ENCODE measurements at places on chromosomes 3 and 15.
A peak's percentile ranks its signal among the peaks of the same experiment; 100 is the strongest.

DNA sequence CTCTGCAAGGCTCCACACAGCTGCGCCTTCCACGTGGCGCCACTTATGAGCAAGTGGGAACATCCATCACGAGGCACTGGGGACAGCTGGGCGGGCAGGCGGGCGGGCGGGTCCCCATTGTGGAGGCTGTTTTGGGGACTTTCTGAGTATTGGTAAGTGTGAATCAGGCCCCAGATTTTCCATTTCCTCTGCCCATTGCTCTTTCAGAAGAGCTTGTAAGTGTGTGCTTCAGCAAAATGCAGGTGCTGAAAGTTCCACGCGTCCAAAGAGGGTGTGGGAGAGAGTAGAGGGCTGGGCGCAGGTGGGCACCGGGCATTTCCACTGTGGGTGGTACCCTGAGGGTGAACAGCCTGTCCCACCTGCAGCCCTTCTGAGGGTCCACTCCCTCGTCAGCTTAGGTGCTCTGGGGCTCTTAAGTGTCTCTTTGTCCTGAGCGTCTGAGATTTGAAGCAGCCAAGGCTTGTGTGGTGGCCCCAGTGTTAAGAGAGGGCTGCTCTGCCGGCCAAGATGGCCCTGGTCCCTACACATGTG is 177.1 kb downstream of the RPLP1 start:
- DNase-seq: no peak

DNA sequence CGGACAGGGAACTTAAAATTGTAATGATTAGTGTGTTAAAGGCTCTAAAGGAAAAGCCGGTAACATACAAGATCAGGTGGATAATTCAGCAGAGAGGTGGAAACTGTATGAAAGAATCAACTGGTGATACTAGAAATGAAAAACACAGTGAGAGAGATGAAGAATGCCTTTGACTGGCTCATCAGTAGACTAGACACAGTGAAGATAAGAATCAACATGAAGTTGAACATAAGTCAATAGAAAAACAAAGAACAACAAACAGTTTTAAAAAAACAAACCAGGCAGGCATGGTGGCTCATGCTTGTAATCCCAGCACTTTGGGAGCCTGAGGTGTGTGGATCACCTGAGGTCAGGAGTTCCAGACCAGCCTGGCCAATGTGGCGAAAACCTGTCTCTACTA is 82.1 kb downstream of the KLF13 start:
- no peak for DNase-seq

DNA sequence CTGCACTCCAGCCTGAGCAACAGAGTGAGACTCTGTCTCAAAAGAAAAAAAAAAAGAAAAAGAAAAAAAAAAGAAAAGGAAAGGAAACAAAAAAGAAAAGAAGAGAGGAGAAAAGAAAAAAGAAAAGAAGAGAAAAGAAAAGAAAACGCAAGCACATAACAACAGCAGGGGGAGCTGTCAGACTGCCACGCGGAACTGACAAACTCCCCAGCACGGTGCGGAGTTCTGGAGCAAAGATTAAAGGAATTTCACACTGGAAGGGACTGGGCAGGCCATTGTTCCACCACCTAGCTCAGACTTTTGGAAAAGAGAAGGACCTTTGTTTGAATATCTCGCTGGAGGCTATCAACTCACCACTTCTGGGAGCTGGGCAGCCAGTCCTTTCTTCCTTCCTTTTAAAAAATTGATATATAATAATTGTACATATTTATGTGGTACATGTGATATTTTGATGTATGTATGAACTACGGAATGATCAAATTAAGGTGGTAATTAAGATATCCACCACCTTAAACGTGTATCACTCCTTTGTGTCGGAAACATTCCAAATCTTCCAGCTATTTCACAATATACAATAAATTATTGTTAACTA is 40.5 kb downstream of the DPPA2 start:
- DNase-seq: no peak

GRCh38 chr3:165839296-165840076 is 2.3 kb upstream of the BCHE start:
- DNase-seq: no peak

- DNase-seq: no peak
Observed at GRCh38 chr3:51353691-51354090, 31.4 kb upstream of the MANF start.

- no peak for DNase-seq
Observed at GRCh38 chr15:100174904-100175275, 166.9 kb downstream of the ADAMTS17 start.

- no peak for DNase-seq
Observed at GRCh38 chr3:10411598-10412332, 90.9 kb upstream of the SEC13 start.

DNA sequence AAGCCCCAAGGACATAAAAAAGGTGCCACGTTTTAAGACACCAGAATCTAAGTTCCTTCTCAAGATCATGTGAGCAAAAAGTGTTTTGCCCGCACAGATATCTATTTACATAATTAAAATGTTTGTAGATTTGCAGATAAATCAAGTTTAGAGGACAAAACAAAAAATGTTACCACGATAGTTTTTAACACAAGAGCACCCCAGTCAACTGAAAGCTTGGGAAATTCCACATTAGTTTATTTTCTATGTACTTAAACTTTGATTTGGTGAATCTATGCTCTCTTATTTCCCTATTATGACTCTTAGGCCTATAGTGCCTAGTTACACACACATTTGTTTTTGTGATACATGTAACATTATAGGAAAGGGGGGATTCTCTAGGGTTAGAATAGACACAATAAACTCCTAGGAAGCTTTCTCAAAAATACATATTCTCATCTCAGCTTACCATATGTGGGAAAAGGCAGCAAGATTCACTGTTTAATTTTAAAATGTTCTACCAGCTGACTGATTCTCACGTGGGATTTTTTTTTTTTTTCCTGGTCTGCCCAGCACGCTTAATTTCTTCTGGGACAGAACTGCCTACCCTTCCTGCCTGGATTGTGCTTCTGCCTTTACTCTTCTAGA is 8.4 kb upstream of the LEKR1 start:
- DNase-seq: no peak

GRCh38 chr15:63858881-63859280 is 25.1 kb upstream of the HERC1 start:
- DNase-seq: no peak

GRCh38 chr15:50275908-50276307 is 10.4 kb upstream of the HDC start:
- no peak for DNase-seq

GRCh38 chr15:78052001-78052401 is 25.5 kb downstream of the TBC1D2B start:
- no peak for DNase-seq

DNA sequence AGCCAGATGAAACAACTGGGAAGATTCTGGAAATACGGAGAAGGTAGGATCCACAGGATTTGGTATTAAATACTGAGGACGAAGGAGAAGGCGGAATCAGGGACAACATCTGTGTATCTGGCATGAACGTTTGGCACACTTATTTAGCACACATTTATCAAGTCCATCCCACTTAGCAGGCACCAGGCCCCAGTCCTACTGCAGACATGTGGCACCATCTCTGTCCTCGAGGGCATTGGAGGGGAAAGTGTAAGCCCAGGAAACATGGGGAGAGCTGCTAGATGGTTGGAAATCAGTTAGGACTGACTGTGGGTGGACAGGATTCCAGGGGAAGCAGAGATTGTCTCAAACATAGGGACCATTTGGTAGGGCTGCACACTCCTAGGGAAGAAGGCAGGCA is 29.0 kb upstream of the LCTL start:
- no peak for DNase-seq

GRCh38 chr3:29513236-29513635 is 232.4 kb downstream of the RBMS3 start:
- no peak for DNase-seq

- DNase-seq: peak; percentile 63
Observed at GRCh38 chr15:72155635-72156616, 37.7 kb downstream of the SENP8 start.

DNA sequence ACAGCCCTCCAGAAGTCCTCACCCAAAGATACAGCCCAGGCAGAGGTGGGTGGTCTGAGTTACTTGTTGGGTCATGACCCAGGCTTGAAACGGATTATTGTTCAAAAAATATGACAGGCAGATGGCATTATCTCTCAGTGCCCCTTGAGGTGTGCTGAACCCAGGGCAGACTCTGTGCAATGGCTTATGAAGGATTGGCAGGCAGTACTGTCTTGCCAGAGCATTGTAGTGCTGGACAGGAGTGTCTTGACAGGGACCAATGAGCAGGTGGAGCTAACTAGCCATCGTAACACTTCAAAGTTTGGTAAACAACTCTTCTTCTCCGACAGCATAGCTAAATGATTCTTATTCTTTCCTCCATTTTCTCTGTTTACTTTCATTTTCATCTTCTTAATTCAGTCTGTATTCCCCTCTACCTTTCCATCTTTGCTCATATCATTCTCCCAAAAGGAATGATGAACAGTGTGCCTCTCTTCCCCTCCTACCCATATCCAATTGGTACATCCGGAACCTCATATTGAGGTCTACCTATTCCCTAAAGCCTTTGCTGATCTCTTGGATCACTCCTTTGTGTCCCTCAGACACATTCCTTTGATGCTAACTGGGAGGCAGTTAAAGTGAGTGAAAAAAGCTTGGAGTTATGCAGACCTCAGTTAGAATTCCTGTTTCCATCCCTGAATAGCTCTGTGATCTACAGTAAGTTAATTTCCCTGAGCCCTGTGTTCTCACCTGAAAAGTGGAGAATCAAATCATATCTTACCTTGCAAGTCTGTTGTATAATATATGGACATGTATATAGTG is 2.6 kb upstream of the IL20RB start:
- DNase-seq: no peak

DNA sequence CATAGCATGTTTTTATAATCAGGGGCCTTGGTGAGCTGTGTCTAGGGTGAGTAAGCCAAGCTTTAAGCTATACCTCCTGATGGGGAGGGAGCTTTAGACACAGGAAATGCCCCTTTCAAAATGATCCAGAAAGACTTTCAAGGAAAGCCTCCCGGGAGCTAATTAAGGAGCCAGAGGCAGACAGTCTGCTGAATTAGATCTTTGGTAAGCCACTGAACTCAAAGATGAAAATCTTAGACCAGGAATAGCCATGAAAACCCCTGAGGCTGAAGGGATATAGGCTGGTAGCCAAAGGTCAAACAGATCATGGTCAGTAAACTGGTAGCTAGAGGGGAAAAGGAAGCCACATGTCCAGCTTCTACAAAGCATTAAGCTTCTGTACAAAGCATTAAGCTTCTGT is 42.7 kb upstream of the GAP43 start:
- no peak for DNase-seq

DNA sequence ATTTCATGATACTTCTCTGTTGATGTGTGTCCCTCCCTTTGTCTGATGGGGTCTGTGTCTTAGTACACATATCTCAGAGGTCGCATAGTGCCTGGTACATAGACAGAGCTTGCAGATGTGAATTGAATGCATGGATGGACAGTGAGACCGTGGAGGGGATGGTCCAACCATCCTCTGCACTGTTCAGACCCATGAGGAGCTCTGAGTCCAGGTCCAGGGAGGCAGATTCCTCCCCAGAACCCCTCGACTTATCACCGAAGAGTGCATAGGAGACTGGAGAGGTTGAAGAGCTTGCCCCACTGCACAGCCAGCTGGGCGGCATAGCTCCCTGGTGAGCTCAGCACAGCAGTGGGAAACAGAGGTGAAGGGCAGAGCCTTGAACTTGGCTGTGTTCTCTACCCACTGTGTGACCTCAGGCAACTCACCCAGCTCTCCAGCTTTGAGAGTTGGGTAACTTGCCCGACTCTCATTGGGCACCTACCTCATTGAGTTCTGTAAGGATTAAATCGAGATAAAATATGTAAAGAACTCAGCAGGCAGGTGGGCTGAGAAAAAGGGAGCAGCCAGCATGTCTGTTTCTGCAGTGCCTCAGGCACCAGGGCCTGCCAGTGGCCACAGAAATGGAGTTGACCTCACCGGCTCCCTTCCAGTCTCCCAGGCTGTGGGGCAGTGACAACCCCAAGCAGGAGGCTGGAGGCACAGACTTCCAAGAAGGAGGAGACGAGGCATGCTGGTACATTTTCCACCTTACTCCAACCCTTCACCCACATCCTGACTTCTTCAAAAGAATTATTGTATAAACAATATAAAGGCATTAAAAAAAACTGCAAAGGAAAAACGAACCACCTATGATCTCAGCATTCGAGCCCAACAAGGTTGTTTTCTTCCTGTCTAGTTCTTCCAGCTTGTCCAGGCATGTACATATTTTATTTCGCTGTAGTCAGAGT is 54.1 kb upstream of the TFRC start:
- no peak for DNase-seq

DNA sequence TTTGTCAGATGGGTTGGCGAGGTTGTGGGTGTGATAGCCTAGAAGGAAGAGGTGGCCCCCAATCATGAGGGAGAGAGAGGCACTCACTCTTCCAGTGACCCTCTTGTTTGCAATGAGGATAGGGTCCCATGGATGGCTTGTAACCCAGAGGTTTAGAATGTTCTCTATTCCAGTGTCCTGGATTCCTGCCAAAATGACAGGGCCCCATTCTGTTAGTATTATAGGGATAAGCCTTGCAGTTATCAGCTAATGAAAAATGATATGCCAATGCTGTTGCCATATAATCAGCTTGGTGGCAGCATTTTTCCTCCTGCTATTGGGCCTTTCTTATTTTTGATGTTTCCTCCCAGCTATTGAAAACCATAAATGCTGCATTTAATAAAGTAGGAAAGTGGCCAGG is 23.3 kb upstream of the SENP7 start:
- no peak for DNase-seq

DNA sequence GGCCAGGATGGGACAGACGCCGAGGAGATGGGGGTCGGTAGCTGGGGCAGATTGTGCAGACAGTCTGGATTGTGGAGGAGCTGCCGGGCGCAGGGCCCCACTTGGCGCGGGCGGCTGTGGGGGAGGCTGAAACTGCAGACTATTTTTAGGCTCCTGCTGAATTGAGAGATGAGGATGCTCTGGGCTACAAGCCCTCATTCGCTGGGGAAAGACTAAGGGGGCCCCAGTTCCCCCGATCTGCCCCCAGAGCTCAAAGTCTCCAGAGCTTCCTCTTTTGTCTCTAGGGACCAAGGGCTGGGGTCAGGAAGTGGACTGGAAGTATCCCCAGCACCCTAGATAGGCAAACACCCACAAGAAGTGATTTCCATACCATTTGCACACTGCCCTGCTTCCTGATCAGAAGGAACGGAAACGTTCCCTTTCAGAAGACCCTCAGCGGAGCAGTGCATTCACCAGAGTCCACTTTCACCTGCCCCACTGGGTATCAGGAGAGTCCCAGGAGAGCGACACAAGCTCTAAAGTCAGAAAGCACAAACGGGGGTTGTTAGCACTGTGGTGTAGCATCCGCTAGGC is 29.7 kb downstream of the SEMA7A start:
- DNase-seq: no peak

DNA sequence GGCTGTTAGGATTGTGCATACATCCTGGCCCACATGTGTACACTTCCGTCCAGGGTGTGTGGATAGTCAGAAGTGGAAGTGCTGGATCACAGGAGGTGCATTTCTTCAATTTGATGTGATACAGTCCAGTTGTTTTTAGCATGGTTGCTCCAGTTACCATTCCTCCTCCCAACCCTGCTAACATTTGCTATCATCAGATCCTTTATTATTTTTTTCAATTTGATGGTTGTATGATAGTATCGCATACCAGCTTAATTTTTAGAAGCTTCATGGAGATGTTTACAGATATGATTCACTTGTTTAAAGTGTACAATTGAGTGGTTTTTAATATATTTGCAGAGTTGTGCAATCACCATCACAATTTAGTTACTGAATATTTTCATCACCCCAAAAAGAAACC is 202.7 kb downstream of the ITPR1 start:
- no peak for DNase-seq

- no peak for DNase-seq
Observed at GRCh38 chr3:127699416-127700300, 26.9 kb downstream of the ABTB1 start.

- DNase-seq: no peak
Observed at GRCh38 chr3:188680189-188680588, 491.6 kb upstream of the TPRG1 start.

Data from anterior cingulate cortex (tissue), 58 donors.